Ureter (tissue), 1 donor: ENCODE measurements at places on chromosomes 4 and X.

DNA sequence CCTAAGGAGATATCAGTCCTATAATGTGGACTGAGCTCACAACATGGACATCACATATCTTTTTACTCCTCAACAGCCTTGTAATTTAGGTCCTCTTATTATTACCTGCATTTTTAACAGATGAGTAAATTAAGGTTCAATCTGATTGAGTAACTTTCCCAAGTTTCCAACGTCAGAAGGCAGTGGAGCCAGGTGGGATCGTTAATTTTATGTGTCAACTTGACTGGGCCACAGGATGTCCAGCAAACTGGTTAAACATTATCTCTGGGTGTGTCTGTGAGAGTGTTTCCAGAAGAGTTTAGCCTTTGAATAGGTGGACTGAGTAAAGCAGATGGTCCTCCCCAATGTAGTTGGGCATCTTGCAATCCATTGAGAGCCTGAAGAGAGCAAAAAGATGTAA lies 59.0 kb upstream of the SLIT2 start:
- no peak for DNase-seq

DNA sequence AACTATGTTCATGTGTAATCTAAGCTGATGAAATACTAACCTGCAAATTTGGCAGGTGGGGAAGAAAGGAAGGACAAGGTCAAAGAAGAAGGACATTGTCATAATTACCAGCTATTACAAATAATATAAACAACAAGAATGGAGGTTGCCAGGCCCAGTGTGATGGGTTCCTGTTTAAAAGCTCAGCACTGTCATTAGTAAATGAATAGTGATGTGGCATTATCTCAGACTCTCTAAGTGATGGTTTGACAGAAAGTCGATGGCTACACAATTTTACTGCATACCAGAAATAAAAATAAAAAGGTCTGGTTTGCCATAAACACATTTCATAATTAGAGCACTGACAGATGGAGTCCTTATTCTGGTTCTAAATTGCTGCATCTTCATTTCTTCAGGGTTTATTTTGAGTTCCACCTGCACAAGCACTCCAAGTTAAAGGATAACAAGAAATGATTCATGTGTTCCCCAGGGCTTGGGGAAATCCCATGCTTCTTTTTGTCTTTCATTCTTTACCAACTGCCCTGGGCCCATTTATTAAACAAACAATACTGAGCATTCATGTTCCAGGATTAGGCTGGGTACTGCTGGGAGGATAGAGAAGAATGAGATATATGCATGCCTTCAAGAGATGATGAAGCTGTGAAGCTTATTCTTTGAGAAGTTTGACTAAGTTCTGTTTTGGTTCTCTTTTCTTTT lies 367.8 kb upstream of the RASGEF1B start:
- DNase-seq: no peak

GRCh38 chr4:164337219-164337944 lies 416.5 kb upstream of the SMIM31 start:
- no peak for DNase-seq

- no peak for DNase-seq
These were observed 23.4 kb downstream of the ACOX3 start for GRCh38 chr4:8417071-8417614.

GRCh38 chr4:17398805-17399204 lies 113.1 kb downstream of the QDPR start:
- DNase-seq: no peak

DNA sequence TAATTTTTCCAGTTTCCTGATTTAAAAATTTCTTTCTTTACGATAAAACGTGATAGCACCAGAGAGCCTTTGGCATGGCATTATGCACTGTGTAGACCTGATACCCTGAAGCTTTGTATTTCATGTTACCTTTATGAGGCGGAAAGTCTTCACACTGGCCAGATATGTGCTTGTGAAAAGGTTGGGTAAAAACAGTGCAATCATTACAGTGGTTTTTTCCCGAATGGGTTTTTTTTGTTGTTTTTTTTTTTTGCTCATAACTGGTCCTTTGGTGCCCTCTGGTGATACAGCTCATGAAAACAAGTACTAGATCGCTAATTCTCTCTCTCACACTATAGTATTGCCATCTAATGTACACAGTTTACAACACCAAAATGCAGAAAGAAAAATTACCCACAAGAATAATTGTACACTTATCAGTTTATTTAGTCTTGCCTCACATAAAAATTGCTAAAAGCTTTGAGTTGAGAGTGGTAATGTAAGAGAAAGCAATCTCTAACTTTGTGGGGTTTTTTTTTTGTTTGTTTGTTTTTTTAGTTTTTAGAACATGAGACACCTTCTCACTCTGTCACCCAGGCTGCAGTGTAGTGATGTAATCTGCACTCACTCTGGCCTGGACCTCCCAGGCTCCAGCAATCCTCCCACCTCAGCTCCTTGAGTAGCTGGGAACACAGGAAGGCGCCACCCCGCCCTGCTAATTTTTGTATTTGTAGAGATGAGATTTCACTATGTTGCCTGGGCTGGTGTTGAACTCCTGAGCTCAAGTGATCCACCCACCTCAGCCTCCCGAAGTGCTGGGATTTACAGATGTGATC lies 21.3 kb downstream of the SPCS3 start:
- DNase-seq: no peak
